ENCODE measurements at places on chromosomes 4 and X. TPM values are rescaled to one million over a fixed set of nuclear protein-coding genes. Genes with fewer than 3 reads are reported as not detected.
A peak's percentile ranks its signal among the peaks of the same experiment; 100 is the strongest.

- DNase-seq = no peak
Measured at GRCh38 chr4:103429283-103429682, 231.1 kb upstream of the CENPE start.

DNA sequence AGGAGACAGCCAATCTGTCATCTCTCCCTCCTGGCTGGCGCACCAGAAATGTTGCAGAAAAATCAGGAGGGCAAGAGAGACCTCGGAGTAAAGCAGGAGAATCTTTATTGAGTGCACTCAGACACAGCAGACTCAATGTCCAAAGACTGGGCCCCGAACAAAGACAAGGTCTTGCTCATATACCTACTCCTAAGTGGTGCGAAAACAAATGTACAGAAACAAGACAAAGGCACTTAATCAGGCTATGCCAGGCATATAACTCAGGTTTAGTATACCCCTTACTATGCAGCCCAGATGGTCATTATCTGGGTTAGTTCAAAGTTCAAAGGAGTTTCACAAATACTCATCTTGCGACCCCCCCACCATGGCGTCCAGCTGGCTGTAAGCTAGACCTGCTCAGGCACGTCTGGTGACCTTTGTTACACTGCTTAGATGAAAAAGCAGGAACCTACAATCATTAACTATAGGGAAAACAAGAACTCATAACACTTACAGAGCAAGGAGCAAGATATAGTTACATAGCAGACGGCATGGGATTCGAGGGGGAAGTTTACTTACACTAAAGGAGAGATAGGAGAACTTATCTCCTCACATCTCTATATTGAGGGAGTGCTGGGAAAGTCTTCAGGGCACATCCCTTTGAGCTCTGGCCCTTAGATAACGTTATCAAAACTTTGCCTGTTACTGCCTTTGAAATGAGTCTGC, 27.5 kb downstream of the SULT1E1 start:
- DNase-seq = no peak

The TIMM8A gene
- 4.3 TPM for total RNA-seq

The HOPX gene
- 1.4 TPM for total RNA-seq

GRCh38 chr4:37425857-37426256, 181.3 kb downstream of the NWD2 start:
- no peak for DNase-seq

The DSPP gene
- total RNA-seq = not detected

GRCh38 chr4:13171292-13172057, 312.7 kb downstream of the RAB28 start:
- no peak for DNase-seq

The GPC4 gene
- total RNA-seq = 27.2 TPM

- no peak for DNase-seq
Measured at GRCh38 chr4:78022517-78022916, 34.6 kb upstream of the FRAS1 start.

DNA sequence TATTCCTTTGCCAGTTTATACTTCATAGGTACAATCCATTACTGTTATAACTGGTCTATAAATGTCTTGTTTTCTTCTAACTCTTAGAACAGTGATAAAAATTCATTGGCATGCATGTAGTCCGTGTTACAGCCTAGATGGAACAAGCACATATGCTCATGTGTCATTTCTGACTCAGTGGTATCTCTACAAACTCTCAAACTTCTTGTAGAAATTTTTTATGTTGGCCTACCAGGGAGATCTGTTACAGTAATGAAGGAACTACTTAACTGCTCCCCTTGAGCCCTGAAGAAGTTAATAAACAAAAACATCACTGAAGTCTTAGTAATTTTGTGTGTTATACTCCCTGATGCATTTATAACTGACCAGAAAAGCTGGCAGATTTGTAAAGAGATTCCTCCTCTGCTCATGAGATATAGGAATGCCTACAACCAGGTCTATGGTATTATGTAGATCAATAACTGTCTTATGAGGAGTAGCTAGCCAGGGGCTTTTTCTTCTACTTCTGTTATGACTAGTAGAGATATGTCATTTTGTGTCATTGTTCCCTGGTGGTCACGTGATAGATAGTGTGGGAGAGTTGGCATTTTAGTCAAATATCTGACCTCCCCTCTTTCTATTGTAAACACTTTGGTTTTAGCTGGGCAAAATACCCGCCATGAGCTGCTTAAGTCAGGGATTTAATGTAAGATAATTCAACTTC, 53.7 kb upstream of the FAAH2 start:
- DNase-seq = no peak

The CLDN22 gene
- total RNA-seq = not detected

DNA sequence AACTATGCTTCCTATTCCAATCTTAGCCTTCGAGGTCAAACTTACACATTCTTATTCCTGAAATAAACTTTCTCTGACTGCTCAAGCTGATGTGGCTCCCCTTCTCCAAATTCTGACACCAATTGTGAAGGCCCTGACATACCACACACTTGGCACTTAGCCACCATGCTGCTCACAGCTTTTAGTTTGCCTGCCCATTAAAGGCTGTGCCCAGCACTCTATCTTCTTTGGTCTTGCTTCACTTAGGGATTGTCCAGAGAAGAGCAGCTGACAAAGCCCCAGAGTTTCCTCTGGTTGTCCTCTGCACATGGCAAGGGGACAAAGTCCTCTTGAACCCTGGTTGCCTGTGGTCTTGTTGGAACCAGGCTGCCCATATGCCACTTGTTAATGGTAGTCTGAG, 126.1 kb downstream of the ARHGEF9 start:
- DNase-seq = no peak

DNA sequence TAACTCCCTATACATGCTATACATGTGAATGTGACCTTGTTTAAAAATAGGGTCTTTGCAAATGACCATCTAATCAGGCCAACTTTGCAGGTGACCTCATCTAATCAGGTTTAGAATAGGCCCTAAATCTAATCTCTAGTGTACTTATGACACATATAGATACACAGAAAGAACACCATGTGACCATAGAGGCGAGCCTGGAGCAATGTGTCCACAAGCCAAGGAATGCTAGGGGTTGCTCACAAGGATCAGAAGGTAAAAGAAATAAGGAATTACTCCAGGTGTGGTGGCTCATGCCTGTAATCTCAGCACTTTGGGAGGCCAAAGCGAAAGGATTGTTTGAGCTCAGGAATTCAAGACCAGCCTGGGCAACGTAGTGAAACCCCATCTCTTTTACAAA, 9.6 kb upstream of the C4orf36 start:
- no peak for DNase-seq

DNA sequence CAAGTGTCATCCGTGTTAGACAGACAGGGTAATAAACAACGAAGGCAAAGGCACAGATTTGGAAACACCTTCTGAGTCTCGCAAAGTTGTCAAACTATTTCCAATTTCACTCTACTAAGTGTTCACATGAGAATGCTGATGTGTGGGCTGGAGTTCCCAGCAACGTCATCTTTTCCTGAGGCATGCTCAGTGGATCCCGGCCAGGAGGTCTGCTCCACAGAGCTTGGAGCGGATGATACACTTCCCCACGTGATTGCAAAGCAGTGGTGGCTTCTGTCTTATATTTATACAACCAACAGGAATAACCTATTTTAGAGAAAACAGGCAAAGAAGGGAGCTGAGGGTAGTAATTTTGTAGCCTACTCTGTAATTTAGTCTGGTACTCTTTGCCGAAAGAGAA, 40.1 kb upstream of the PDK3 start:
- DNase-seq = peak; percentile 63

DNA sequence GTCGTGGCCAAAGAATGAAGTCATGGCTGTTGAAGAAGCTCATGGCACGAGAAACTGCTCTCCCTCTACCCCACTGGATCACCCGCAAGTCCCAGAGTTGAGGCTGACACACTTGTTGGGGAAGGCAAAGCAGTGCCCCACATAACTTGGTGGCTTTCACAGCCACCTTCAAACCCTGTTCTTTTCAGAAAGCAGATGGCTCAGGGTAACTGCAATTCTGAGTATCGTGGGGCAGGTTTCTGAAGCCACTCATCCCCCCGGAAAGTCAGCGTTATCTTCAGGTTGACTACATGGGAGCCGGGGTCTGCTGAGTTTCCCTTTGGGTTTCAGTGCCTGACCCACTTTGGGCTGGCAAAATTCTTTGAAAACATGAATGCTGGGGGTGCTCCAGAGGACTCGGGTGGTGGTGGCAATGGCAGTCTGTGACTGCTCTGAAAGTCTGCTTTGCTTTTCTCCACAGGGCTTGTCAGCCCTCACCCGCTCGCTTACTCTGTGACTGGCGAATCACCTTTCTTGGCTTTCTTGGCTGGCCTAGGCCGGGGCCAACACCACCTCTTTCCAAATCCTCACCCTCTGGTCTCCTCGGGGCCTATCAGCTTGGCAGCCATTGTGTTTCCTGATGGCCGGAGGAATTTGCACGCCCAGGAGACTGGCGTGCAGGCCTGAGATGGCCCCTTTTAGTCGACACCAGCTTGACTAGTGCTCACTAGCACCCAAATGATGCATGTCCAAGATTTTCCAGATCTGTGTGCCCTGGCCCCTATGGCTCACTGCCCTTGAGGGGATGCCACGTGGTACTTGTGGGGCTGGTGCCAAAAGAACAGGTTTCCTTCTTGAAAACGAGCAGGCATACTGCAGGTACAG, 7.3 kb downstream of the PPP1R3F start:
- DNase-seq = no peak

DNA sequence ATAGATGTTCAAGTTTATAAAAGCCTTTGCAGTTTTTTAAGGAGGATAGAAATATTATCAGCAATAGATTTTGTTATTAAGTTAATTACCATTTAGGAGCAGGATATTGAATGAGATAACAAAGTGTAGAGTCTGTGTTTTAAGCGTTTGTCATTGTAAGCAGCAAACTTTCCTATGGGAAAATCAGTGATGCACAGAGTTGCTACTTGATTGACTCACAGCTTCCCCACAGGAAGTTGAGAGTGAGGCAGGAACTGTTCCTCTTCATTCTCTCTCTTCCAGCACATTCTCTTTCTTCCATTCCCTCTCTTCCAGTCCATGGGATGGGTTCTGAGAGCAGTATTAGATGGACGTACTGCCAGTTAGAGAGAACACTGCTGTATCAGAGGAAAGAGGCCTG, 867.7 kb upstream of the AGA start:
- DNase-seq = no peak

- DNase-seq = no peak
Measured at GRCh38 chr4:130576218-130576617, 1480.3 kb downstream of the C4orf33 start.

The USO1 gene
- 58.6 TPM for total RNA-seq

DNA sequence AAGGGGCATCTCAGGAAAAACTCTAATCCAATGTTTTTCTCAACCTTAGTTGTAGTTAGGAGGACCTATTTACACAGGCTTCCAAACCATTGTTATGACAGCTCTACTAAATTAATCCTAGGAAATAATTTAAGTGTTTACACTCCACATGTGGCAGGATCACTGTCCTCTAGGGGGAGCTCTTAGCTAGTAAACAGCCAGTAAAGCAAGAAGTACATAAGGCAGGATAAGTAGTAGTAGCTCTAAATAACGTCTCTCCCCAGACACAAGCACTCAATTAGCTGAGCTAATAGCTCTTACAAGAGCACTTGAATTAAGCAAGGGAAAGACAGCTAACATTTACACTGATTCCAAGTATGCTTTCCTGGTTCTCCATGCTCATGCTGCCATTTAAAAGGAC, 37.3 kb downstream of the NUDT11 start:
- DNase-seq = no peak

DNA sequence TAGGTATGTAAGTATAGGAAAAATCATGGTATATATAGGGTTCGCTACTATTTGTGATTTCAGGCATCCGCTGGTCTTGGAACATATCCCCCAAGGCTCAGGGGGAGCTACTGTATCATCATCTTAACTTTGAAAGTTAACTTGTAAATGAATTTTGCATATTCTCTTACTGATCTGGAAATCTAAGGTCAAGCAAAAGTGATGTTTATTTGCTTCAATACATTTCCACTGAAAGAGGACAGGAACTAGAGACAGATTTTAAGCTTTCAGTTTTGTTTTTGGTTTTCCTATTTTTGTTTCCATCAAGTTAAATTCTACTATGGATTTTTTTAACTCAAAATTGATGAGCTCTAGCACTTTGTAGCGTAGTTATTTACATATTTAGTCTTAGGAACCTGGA, 56.2 kb downstream of the NAF1 start:
- DNase-seq = no peak

The SPOCK3 gene
- 1.5 TPM for total RNA-seq

DNA sequence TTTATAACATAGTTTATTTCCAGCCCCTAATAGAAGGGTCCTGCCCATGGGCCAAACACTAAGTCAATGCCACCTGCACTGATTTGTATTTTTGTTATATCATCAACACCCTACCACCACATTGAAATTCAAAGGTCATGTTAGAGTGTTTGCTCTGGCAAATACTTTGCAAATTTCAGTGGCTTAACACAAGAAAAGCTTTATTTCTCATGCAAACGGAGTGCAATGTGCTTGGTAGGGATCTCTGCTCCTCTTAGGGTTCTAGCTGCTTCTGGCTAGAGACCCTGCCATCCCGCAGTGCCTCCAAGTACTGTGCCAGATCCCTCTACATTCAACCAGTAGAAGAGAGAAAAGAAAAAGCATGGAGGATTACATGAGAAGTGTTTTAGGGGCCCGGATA, 230.8 kb upstream of the TET2 start:
- no peak for DNase-seq

- no peak for DNase-seq
Measured at GRCh38 chrX:291411-291901, 10.3 kb downstream of the PLCXD1 start.

GRCh38 chrX:78693536-78693935, 34.4 kb upstream of the RTL3 start:
- no peak for DNase-seq

- no peak for DNase-seq
Measured at GRCh38 chrX:110241816-110242215, 76.1 kb downstream of the AMMECR1 start.

DNA sequence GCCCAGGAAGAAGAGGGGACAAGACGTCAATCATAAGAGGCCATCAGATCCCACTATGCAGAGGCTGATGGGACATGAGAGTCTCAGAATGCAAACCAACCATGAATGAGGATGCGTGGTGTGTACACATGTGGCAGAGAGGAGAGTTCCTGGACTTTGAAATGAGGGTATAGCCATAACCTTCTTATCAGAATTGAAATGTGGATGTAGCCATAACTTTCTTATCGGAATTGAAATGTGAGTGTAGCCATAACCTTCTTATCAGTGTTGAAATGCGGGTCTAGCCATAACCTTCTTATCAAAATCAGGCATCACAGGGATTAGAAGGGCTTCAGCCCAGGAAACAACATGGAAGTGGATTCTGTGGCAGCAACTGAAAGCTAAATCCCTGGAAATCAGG, 415.5 kb upstream of the FAT1 start:
- DNase-seq = no peak

DNA sequence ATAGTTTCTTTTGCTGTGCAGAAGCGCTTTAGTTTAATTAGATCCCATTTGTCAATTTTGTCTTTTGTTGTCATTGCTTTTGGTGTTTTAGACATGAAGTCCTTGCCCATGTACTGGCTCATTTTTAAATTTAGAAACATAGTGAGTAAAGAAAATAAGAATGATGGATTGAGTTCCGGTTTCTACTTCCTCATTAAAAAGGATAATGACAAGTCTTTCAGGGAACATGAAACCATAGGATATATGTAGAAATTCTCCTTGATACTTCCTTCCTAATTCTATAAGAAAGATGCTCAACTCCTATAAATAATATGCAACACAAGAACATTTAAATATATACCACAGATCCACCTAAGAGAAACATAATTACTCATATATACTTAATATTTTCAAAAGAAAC, 240.9 kb downstream of the BANK1 start:
- no peak for DNase-seq

GRCh38 chrX:15594371-15594770, 6.4 kb downstream of the ACE2 start:
- no peak for DNase-seq

- no peak for DNase-seq
Measured at GRCh38 chr4:57061395-57061794, 48.8 kb downstream of the IGFBP7 start.
